ENCODE measurements at places on chromosomes 3 and 15. TPM values are rescaled to one million over a fixed set of nuclear protein-coding genes. Genes with fewer than 3 reads are reported as not detected.
A peak's percentile ranks its signal among the peaks of the same experiment; 100 is the strongest.

GRCh38 chr15:65956307-65956706 lies 87.0 kb downstream of the RAB11A start:
- DNase-seq = no peak

DNA sequence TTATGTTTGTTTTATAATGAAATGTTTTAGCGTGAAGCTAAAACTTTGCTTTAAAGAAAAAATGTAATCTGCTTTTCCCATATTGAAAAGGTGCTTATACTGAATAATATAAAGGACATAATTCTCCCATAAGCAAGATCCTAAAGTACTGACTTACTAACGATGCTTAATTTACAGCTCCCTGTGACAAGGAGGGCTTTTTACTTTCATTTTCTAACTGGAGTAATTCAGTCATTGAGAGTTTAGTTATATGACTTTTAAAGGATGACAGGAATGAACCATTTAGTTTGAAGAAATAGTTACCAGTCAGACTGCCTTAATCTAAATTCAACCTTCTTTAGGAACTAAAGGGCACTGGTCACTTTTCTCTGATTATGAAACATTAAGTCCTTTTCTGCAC lies 19.3 kb upstream of the ZPLD1 start:
- DNase-seq = no peak

DNA sequence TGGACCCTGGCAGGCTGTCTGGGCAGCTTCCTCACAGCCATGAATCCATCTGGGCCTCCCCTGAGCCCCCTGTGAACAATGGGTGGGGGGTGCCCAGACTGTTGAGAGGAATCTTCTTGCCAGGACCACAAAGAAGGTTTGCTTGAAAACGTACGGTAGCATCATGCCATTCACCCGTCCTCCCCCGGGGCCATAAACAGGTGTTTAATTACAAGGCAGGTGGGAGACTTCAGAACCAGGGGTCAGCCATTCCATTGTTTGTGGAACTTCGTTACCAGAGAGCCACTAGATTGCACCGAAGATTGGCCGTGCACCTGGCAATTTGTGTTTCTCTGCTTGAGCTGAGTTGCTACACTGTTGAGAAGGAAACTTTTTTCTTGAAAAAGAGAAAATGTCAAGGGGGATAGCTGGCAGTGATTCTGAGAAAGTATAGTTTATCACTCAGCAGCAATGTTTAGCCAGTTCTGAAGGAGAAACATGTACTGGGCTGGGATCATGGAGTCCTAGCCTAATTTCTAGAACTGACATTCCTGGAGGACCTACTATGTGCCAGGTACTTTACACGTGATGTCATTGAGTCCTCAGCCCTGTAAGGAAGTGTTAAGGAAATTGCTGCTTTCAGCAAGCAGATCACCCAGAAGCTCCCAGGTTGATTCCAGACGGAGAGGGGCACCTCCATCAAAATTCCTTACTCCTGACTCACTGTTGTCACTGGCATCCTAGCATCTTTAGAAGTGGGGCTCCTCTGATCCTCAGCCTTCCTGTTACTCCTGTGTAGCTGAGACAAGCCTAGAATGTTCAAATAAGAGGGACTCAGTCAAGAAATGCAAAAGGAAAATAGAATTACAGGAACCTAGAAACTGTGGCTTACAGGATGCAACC lies 103.8 kb upstream of the UBE2E1 start:
- DNase-seq = no peak

- no peak for DNase-seq
Measured at GRCh38 chr3:155675094-155675493, 69.8 kb downstream of the PLCH1 start.

DNA sequence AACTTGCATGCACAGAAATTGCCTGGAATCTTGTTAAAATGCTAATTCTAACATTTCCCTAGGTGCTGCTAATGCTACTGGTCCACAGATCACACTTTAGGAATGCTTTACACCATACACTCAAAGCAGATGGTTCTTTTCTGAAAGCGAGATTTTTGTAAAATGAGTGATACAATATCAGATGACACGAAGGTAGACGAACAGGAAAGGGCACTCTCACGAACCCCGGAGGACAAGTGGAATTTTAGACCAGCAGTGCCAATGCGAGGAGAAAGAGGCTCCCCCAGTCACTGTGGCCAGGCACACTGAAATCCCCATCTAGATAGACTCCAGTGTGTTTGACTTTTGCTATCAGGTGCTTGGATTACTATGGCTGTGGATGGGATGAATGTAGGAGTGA lies 21.0 kb downstream of the FAIM start:
- no peak for DNase-seq

DNA sequence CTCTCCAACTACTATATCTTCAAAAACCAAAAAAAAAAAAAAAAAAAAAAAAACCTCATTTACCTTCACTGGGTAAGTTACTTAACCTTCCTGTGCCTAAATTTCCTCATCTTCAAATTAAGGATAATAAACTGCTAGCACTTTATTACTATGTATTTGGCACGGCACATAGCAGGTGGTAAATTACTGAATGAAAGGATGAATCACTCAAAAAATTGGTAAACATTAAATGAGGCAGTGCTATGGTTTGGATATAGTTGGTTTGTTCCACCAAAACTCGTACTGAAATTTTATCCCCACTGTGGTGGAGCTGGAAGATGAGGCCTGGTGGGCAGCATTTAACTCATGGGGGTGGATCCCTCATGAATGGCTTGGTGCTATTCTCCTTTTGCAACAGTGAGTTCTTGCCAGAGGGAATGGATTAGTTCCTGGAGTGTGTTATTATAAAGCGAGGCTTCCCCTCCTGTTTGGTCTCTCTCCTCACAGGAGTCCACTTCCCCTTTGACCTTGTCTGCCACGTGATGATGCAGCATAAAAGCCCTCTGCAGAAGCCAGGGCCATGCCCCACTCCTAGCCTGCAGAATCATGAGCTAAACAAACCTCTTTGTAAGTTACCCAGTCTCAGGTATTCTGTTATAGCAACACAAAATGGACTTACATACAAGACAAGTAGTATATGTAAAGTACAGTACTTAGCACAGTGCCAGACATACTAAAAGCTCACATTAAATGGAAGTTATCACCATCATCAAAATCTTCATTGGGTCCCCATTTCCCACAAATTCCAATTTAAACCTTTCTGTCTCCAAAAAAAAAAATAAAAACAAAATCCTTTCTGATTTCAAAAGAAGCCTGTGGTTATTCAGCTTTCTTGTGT lies 20.6 kb downstream of the DCUN1D1 start:
- no peak for DNase-seq

DNA sequence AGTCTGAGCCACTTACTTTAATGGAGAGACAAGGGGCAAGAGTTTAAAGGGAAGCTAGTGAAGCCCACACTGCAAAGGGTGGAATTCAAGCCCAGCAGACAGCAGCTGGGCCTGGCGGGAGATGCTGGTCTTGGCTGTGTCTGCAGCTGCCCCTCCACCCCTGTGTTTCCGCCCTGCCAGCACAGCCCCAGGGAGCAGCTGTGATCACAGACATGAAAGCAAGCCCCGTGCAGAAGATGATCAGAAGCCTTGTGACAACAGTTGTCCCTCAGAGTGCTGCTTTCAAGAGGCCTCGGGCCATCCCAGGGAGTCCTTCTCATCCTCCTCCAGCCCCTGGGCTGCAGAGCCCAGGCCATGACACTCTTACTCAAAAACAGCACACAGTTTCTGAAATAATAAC lies 24.1 kb upstream of the SLC6A1 start:
- DNase-seq = no peak

DNA sequence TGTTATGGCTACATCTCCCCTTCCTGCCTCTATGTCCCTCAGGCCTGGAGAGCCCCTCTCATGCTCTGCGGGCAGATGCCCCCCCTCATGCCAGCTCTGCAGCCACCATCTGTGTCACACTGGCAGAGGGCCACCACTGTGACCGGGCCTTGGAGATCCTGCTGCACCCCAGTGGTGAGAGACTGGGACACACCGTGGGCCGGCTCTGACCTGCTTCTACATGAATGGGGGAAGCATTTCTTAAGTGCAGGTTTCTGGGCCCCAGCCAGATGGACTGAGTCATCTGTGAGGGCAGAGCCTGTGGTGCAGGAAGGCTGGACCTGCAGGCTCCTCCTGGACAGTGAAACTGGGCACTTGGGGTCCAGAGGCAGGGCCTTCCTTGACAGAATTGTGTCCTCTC lies 4.8 kb downstream of the VWA5B2 start:
- DNase-seq = peak; percentile 67

DNA sequence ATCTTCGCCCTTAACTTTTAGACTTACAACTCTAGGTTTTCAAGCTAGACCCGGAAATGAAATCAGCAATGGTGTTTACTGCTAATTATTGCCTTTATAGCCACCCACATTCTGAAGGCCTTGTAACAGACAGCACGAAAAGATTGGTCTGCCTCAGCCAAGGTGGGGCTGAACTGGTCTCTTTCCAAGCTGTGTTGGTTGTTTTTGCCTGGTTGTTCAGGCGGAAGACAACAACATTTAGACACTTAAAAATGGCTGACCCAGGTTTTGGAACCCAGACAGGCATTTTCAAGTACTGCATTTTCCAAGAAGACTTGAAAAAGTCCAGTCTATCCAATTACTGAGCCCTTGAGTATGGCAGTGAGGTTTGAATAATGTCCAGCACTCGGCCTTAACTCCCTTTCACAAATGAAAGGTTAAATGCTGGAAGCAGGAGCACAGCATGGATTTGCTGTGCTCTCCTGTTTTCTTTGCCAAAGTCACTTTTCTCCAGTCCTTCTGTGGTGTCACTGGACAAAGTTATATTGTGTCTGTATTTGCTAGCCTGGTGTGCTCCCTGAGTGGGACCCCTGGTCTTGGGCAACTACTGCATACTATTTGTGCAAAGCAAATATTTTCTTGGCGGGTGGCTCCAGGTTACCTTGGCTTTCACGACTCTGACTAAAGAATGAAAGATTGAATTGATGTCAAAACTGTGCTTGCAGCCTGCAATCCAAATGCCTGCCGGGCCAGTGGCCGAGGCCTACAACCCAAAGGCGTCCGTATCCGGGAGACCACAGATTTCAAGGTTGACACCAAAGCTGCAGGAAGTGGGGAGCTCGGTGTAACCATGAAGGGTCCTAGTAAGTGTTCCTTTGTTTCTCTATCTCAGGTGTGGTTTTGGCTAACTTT lies 93.5 kb downstream of the FLNB start:
- DNase-seq = no peak

- peak; percentile 18 for DNase-seq
Measured at GRCh38 chr3:195221015-195221853, 49.7 kb downstream of the XXYLT1 start.

DNA sequence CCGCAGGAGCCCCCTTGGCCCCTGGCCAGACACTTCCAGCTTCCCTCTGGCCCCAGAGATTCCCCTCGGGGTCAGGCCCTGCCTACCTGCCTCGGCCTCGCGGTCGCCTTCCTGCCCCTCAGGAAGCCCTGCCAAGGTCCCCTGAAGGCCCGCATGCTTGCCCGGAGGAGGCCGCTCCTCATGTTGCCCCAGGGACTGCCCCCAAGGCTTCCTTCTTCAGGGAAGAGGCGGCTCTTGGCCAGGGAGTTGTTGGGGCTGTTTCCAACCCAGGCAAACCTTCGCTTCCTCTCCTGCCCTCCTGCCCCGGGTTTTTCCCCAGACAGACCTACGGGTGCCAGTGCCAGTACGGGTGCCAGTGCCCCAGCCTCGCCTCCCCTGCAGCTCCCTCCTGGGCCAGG lies 13.5 kb upstream of the MUC4 start:
- DNase-seq = no peak

The IL17RC gene
- total RNA-seq = 16.9 TPM

The ALPK3 gene
- 19.5 TPM for total RNA-seq

Data from dermis microvascular lymphatic vessel endothelial cell (primary cell).